ENCODE measurements at places on chromosomes 3 and 15.

DNA sequence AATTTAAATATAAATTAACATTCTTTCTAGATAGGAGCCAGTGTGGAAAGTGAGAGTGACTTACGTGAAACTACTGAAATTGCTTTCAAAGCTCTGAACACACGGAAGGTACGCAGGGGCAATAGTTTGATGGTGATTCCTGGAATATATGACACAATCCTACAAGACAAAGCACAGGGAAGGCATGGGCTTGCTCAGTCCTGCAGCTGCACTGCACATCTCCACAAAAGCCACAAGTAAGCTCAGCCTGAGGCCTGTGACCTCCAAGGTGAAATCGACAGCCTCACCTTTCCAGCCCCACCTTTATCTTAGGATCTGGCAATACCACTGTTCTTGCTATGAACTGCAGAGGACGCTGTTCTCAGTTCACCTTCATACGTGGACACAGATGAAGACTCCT lies 109.3 kb upstream of the SCN10A start:
- DNase-seq: no peak

DNA sequence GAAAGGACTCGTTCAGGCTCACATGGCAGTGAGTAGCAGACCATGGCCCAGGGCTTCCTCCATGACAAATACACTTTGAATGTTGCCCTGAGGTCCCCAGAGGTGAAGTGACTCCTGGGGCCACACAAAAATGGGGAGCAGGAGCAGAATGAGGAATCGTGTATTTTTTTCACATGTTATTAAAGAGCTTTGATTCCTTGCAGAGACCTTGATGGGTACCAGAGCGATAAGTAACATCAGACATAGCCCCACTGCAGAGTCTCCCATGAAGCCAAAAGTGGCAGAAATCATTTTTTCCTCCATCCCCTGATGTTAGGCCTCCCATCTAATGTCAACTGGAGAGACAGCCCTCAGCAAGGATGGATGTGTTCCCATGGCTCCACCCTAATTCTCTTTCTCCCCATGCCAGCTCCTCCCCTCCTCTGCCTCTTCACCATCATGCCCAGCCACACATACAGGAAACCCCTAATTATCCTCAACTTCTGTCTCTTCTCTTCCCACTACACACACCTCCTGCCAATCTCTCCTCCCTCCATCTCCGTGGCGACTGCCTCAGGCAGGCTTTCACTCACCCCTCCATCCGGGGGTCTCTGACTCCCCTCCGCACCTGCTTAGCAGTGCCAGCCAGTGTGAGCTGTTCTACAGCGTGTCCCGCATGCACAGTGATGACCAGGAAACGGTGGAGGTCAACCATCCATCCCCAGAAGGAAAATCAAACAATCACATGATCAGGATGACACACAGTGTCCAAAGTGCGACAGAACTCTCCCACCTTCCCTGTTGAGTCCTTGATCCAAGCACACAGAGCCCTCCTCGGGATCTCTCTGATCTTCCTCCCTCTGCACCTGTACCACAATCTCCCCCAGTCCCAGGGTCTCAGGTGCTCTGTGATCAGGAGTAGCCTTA lies 7.1 kb upstream of the SSUH2 start:
- no peak for DNase-seq

GRCh38 chr3:64047787-64048186 lies 24.5 kb upstream of the PSMD6 start:
- DNase-seq: peak; percentile 46

GRCh38 chr15:73751511-73751898 lies 1.6 kb downstream of the INSYN1 start:
- no peak for DNase-seq

- DNase-seq: peak; percentile 9
These were observed 829 bp downstream of the DCP1A start for GRCh38 chr3:53346514-53346913.

DNA sequence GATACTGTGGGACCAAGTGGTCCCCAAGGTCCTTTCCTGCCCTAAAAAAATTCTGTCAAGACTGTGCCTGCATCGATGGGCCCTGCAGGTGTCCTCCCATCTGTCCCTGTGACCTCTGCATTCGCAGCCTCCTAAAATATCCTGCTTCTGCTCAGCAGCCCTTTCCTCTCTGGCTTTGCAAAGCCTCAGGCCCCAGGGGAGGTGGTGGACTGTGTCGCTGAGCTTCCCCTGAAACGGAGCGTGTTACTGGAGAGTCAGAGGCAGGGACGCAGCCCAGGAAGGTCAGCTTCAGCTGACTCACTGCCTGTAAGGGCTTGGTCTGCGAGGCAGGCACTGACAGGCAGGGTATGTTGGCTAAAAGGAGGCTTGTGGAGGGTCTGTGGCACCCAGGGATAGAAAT lies 110.0 kb downstream of the RAB11A start:
- no peak for DNase-seq

- DNase-seq: peak; percentile 25
These were observed 266.2 kb upstream of the ROPN1 start for GRCh38 chr3:124258057-124258500.
